H7 (cell line): ENCODE measurements at places on chromosomes 5 and 9. TPM values are rescaled to one million over a fixed set of nuclear protein-coding genes. Genes with fewer than 3 reads are reported as not detected.

GRCh38 chr5:171205375-171205774 lies 103.7 kb upstream of the TLX3 start:
- no peak for DNase-seq

PCDHB4 gene
- total RNA-seq = 0.35 and 0.41 TPM in 2 replicates

- no peak for DNase-seq
Observed at GRCh38 chr5:18098691-18099090, 464.4 kb downstream of the TAF11L14 start.

- no peak for DNase-seq
Observed at GRCh38 chr5:112923148-112923917, 1.3 kb upstream of the REEP5 start.

PTGES gene
- total RNA-seq = 0.69 and 1.2 TPM in 2 replicates

- no peak for DNase-seq
Observed at GRCh38 chr9:86978413-86978812, 31.1 kb upstream of the GAS1 start.

ZCCHC10 gene
- 22.3 and 24.0 TPM in 2 replicates for total RNA-seq

DNA sequence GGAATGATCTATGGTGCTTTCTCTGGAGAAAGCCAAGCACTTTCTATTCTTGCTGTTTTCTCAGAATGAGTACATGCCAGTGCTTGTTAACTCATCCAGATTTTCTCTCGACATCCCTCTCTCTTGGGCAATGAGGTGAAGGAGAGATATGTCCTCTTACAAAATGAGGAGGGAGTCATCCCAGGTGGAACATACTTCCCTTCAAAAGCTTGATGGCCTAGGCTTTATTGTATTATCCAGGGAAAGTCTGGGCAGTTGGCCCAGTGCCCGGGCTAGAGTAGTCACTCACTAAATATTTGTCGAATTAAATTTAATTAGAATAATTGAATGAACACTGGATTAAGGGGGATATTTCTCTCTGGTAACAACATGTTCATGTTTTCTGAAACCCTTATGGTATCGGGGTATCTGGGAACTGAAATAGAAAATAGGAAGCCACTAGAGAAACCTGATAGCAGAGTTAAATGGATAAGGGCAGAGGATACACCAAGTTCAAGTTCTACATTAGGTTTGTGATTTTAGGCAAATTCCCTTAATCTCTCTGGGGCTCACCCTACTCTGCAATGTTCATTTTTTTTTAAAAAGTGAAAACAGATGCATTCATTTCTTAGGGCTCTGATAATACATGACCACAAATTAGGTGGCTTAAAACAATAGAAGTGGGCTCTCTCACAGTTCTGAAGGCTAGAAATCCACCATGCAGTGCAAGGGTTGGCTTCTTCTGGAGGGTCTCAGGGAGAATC lies 99.6 kb downstream of the LIFR start:
- no peak for DNase-seq

- no peak for DNase-seq
Observed at GRCh38 chr5:152083231-152083630, 158.6 kb upstream of the GLRA1 start.

- no peak for DNase-seq
Observed at GRCh38 chr9:103003689-103004088, 8.6 kb downstream of the CYLC2 start.

GRCh38 chr9:132982458-132982857 lies 4.0 kb downstream of the GFI1B start:
- DNase-seq = no peak

DNA sequence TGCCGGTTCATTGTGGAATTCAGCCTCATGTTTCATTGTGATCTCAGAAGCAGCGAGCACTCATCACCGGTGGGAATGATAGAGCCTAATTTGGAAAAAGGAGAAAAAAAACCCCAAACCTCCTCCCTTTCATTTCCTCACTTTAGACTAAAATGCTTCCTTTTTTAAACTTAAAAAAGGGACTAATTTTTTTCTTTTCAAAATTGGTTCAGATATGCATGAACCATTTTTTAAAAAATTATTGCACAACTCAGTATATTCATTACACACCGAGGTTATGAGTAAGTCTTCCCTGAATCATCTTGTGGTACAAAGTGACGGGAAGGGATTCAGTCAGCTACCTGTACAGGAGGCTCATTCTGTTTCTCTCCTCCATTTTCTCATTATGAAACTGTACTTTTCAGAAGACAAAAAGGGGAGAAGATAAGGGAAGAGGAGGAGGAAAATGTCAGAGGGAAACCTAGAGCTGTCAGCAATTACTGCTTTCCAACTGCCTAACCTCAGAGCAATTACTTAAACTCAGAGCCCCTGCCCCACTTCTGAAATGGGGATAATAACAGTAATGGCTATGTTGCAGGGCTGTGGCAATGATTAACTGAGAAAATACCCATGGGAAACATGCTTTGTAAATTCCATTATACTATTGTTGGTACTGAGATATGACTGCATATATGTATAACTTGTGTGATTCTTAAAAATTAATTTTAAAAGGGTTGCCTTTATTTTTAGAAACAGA lies 24.0 kb downstream of the GALNT10 start:
- DNase-seq = no peak

- peak; percentile 87 for DNase-seq
Observed at GRCh38 chr9:128825923-128826700, 3.5 kb downstream of the SPOUT1 start.

DNA sequence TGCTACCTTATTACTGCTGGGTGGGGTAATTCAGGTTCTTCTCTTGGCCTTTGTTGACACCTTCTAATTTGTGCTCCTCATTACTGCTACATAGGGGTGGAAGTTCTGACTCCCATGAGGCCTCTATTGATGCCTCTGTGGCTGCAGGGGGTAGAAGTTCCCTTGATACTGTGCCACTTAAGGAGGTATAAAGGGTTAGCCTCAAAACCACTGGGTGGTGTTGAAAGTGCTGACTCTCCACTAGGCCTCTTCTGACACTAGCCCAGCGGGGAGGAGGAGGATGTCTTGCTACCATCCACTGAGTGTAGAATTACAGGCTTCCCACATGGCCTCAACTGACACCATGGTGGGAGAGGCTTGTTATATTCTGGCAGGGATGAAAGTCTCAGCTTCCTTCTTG lies 36.7 kb upstream of the CCDC112 start:
- no peak for DNase-seq

DNA sequence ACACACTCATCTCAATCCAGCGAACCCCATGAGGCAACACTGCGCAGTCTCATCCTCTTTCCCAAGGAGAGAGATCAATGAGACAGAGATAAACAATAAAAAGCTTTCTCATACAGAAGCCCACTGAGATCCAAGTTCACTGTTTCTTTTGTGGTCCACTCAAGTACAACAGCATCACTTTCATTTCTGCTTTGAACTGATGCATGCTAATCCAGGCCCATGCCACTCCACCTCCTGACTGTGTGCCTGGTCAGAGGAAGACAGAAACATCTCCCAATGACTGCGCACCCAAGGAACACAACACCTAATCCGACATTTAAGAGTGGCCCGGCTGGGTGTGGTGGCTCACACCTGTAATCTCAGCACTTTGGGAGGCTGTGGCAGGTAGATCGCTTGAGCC lies 104.0 kb downstream of the SERINC5 start:
- no peak for DNase-seq

GRCh38 chr5:148561801-148562311 lies 92.5 kb downstream of the HTR4 start:
- DNase-seq = no peak

INSL4 gene
- total RNA-seq = not detected in 2 replicates

UBTD2 gene
- 29.2 and 34.7 TPM in 2 replicates for total RNA-seq
